CD4-positive, alpha-beta T cell treated with Interleukin-17A for 4 hours (primary cell): ENCODE measurements at places on chromosomes 11 and 22.

- DNase-seq: peak; percentile 12
These were observed 1.1 kb downstream of the OVOL1 start for GRCh38 chr11:65787649-65788622.

DNA sequence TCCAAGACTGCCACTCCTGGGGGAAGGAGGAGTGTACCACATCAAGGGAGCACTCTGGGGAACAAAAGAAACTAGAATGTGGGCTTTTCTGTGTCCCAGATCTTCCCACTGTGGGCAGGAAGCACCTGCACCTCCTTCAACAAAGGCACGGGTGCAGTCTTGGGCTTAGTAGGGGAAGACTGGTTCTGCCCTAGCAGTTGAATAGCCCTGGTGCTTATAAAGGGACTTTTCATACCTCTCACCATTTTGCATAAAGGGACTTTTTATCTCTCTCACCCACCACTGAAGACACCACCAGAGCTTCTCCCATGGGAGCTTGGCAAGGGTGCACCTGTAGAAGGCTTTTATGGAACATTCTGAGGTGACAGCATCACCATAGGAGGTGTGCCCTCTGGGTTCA lies 65.8 kb upstream of the MS4A8 start:
- DNase-seq: no peak

DNA sequence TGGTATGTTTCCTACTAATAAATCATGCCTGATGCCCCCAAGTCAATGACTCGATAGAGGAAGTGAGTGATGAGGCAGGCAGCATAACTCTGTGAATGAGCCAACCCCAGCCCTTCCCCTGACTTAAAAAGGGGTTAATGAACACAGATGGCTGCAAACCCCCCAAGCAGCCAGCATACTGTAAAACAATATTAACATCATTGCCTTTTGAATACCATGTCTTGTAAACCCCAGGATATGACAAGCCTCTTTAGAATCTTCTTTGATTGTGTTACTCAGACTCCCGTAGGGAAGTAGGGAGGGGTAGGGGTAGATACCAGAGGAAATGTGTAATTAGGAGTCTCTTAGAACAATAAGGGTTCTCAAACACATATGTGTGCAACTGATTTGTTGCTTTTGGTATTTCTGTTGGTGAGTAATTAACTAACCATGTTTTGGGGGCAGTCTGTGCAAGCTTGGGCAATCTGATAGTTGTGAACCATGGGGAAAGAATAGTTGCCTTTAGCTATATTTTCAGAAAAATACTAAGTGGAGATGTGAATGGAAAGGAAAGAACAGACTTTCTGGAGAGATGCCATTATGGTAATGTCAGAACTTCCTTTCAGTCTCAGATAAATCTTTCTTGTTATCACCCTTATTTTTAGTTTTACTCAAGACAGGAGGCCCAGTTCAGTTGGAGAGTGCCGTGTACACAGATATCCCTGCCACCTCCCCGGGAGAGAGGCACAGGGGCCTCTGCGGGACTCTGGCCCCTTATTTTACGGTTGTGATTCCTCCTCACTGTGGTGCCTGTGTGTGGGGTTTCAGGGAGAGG lies 701.8 kb downstream of the NTM start:
- no peak for DNase-seq

- no peak for DNase-seq
These were observed 76.4 kb upstream of the NNMT start for GRCh38 chr11:114219559-114220349.

DNA sequence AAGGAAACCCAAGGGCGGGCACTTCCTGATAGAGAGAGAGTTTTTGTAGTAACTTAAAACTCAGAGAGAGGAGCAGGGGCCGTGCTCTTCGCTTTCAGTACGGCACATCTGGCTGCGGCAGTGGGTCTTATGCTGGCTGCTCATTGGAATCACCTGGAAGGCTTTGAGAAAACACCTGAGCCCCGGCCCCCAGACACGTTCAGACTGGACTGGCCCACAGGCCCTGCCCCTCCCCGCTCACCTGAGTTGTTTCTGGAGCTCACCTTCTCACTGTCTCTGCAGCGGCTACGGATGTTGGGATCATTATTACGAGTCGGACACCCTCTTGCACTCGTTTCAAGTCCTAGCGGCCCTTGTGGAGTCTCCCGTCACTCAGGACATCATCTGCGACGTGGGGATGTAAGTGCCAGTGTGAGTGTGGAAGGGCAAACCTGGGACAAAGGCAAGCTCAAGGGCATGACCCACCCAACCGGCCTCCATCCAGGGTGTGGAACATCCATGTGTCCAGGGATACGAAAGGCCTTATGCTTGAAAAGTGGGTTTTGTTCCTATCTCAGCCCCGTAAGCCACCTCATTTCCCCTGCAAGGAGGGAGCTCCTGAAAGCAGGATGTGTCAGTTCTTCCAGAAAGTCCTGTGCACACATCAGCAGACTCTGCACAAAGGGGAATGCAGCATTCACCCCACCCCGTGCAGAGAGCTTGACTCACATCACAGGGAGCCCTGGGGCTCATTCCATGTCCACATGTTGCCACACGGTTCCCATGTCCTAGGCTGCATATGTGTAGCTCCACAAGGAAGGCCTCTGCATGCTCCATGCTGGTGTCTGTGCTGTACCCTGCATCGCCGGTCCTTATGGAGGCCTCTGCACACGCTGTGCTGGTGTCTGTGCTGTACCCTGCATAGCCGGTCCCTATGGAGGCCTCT lies 5.4 kb downstream of the NADSYN1 start:
- no peak for DNase-seq

GRCh38 chr11:93059117-93059957 lies 89.9 kb downstream of the MTNR1B start:
- DNase-seq: no peak

GRCh38 chr22:28647216-28647615 lies 32.4 kb downstream of the TTC28 start:
- DNase-seq: no peak

GRCh38 chr11:79626135-79627075 lies 185.6 kb upstream of the TENM4 start:
- no peak for DNase-seq

DNA sequence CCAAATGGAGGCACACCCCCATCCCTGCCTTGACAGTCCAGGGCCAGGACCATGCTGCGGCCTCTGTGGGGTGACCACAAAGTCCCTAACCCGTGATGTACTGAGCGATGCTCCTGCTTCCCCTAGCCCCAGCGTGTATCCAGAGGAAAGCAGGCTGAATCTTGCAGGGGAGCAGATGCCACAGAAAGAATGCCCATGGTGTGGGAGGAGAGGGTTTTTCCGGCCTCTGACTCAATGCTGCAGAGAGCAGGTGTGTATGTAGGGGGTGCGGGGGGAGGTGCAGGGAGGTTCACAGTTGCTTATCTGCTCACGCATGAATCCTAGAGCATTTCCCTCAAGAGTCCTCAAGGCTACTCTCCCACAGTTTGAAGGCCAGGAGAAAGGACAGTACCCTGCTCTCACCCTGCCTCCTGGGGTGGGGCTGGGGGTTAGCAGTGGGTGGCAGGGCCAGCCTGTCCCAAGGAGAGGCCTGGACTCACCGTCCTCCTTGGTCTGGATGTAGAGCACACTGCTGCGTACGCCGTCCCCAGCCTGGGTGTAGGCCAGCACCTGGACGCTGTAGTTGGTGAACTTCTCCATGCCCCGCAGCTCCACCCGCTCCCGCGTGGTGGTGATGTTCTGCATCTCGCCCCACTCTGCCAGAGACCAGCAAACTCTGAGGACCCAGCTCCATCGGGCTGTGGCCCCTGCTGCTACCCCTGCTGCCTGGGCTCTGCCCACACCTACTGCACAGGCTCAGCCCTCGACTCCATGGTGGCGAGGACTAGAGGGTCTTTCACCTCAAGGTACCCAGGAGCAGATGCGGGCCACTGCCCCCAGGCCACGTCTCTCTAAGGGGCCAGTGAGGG lies 130.8 kb downstream of the CEP164 start:
- no peak for DNase-seq

DNA sequence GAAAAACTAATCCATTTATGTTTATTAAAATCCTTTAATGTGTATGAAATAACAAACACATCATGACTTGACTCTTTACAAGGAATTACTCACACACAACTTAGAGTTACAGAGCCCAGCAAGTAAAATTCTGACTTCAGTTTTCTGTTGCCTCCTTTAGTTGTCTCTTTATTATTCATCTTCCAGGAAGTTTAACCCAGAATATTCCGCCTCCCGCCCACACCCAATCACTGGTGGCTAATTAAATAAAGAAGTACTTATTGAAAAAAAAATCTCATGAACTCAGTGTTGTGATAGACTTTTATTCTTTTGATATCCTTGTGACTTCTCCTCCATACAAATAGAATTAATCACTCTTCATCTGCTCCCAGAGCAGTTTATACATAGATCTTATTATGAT lies 61.9 kb downstream of the MUC15 start:
- no peak for DNase-seq

DNA sequence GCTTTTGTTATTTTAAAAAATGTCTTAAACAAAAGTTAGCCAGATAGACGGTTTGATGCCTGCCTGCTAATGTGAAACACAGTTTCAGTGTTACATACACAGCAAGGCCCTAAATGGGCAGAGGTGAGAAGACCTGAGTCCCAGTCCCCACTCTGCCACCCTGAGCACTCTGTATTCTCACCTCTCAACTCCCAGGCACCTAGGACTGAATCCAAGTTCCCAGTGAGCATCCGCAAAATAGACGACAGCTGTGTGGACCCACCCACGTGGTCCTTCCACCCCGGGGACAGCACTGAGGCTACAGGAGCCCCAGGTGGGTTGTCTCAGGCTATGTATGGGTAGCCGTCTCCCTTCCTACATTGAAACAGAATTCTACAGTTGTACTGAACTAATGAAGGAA lies 111.5 kb downstream of the RPL27A start:
- no peak for DNase-seq

- DNase-seq: no peak
These were observed 286.7 kb upstream of the CCDC90B start for GRCh38 chr11:83572581-83573496.

GRCh38 chr11:17077240-17077519 lies 287 bp downstream of the RPS13 start:
- no peak for DNase-seq

DNA sequence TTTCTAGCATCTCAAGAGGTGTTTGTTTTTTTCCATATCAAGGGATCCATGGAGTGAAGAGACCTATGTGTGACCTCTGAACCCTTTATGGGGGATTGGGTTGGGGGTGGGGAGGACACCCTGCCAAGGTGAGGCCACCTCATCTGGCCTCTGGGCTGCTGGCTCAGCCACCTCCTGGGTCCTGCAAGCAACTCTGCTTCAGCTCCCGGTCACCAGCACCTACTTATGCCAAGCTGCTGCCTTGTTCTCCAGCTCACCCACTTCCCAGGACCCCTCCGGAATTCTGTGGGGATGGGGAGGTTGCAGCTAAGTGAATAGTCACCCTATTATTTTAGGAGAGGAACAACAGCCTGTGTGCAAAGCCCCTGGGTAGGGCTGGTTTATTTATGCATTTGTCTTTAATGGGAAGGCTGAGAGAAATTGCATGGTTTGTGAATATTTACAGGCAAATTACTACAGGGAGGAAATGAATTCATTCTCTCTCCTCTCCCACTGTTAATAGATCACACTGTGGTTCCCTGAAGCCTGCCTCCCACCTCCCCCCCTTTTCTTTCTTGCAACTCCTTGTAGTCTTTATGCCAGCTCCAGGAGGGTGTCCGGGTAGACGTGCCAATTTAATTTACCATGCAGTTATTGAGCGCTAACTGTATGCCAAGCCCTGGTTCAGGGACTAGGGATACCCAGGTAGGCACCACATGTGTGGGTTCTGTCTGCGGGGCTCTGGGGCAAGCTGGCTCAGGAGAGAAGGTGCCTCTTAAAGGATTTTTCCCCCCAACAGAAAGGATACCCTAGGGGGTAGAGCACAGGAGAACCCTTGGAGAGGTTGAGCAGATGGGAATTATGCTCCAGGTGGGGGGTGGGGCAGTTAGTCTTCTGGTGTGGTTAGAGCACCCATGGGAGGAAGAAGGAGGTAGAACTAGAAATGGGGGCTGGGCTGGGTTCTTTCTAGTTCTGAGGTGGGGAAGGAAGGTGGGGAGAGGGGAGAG lies 50.7 kb downstream of the TSPAN18 start:
- DNase-seq: no peak

GRCh38 chr11:76902121-76903014 lies 41.6 kb downstream of the ACER3 start:
- no peak for DNase-seq

DNA sequence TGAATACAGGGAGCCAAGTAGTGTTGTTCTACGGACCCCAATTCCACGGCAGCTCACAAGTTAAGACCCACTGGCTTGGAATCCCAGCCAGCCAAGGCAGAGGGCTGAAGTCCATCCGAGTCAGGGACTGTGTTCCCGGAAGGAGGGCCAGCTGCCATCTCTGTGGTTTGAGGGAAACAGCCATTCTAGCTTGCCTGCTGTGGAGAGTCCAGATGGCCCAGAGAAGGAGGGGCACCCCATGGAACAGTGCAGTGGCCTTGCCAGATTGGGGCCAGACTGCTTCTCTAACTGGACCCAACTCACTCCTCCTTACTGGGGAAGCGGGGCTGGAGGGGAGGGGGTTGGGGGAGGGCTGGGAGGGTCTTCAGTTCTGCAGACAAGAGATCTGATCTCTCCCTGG lies 156.4 kb downstream of the FAM181B start:
- no peak for DNase-seq
